ENCODE measurements at places on chromosomes 16 and 17.

- no peak for DNase-seq
Observed at GRCh38 chr16:1280783-1281182, 24.9 kb downstream of the TPSD1 start.

DNA sequence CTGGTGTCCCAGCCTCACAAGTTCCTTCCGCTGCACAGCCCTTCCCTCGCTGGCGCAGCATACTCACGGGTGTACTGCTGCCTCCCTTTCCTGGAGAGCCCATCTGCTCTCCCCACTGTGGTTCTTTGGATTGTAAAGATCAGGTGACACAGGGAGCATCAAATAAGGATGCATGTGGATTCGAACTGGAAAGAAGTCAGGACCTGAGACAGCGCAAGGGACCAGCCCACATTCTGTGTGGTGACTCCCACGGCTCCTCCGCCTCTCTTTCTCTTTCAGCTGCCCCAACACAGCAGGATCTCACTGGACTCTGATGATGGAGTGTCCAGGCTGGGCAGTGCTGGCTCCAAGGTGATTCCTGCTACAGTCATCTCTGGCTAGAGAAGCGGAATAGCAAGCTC is 8.1 kb downstream of the LDAF1 start:
- DNase-seq = no peak

- DNase-seq = no peak
Observed at GRCh38 chr17:73541561-73541981, 102.7 kb downstream of the SDK2 start.

- no peak for DNase-seq
Observed at GRCh38 chr16:17162560-17162959, 308.2 kb downstream of the XYLT1 start.

GRCh38 chr16:84729716-84730320 is 30.0 kb downstream of the USP10 start:
- DNase-seq = no peak

- DNase-seq = no peak
Observed at GRCh38 chr17:50853015-50853615, 13.0 kb downstream of the TOB1 start.

- DNase-seq = no peak
Observed at GRCh38 chr17:1049446-1050225, 52.7 kb downstream of the TIMM22 start.

DNA sequence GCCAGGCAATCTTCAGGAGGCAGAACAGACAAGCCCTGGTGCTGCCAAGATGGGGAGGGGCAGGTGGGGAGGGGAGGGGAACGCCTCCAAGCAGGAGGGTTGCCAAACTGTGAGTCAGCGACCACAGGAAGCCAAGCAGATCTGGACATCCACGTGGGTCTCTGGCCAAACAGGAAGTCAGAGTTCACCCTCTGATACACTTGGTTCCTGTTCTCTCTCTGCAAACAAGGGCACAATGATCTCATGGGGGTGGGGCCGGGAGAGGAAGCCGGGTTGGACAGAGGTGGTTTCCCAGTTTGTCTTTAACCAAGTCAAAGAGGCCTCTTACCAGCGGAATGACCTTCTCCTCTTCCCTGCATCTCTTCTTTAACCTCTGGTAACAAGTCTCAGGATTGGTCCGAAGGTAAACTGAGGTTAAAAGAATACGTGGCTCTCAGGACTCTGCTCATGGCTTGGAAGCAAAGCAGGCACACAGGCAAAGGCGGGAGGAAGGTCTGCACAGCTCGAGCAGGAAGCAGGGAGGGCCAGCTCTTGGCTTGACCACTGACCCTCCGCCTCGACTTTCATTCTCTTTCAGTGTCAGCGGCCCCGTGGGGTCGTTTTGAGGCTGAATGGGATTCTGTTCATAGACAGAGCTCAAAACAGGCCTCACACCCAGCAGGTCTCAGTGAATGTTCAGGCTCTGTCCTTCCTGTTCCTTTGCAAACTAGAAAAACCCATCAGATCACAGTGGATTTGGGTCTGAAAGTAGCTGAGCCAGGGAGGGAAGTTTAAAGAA is 32.9 kb downstream of the TK2 start:
- DNase-seq = peak; percentile 96

GRCh38 chr16:89922884-89923639 is at the start of gene TUBB3:
Gene TUBB3, plus strand, starts transcription at chr16:89923342. Its CDS starts 60 bp downstream, at chr16:89923402.
- no peak for DNase-seq

- no peak for DNase-seq
Observed at GRCh38 chr17:55770196-55770870, 19.5 kb downstream of the PCTP start.
